Cardiac atrium fibroblast (primary cell): ENCODE measurements at places on chromosomes 7 and 10. TPM values are rescaled to one million over a fixed set of nuclear protein-coding genes. Genes with fewer than 3 reads are reported as not detected.

Gene CLRN3
- total RNA-seq: not detected in 2 replicates

Gene GPC2
- 5.6 TPM in 1 of 2 replicates, not detected in the other for total RNA-seq

Gene HOXA11
- total RNA-seq: not detected in 2 replicates

Gene SPDYE2
- total RNA-seq: not detected in 2 replicates

Gene LAMB4
- total RNA-seq: 0.16 and 0.36 TPM in 2 replicates

Gene CCL24
- total RNA-seq: not detected in 2 replicates

Gene LIPM
- total RNA-seq: not detected in 2 replicates

Gene PRLHR
- not detected in 2 replicates for total RNA-seq

Gene IL6
- total RNA-seq: 184 and 291 TPM in 2 replicates

Gene ADCY1
- 0.36 and 0.49 TPM in 2 replicates for total RNA-seq

Gene PTF1A
- total RNA-seq: not detected in 2 replicates

Gene JCAD
- total RNA-seq: 8.5 and 35.2 TPM in 2 replicates

Gene MYL10
- total RNA-seq: not detected in 2 replicates

Gene TWIST1
- total RNA-seq: 13.5 and 18.0 TPM in 2 replicates
